ENCODE measurements at places on chromosomes 16 and 17.
A peak's percentile ranks its signal among the peaks of the same experiment; 100 is the strongest.

- DNase-seq: peak; percentile 43
These were observed 56.5 kb downstream of the SNTB2 start for GRCh38 chr16:69243479-69243878.

DNA sequence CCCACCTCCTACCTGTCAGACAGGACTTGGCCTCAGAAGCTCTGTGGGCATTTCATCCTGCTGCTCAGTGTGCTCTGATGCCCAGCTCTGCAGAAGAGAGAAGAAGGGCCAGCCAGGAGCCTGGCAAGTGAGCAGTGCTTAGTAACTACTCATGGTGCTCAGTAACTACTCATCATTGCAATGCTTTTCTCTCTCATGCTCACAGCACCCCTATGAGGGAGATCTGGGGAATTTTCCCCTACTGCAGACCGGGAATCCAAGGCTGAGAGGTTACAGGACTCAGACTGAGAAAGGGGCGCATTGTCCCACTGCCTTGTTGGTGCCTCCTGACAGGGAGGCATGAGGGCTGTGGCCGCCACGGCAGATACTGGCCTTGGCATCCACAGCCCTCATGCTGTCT, 261.1 kb downstream of the C16orf95 start:
- DNase-seq: no peak

- DNase-seq: no peak
These were observed 127.0 kb upstream of the RPL38 start for GRCh38 chr17:74076446-74076845.

DNA sequence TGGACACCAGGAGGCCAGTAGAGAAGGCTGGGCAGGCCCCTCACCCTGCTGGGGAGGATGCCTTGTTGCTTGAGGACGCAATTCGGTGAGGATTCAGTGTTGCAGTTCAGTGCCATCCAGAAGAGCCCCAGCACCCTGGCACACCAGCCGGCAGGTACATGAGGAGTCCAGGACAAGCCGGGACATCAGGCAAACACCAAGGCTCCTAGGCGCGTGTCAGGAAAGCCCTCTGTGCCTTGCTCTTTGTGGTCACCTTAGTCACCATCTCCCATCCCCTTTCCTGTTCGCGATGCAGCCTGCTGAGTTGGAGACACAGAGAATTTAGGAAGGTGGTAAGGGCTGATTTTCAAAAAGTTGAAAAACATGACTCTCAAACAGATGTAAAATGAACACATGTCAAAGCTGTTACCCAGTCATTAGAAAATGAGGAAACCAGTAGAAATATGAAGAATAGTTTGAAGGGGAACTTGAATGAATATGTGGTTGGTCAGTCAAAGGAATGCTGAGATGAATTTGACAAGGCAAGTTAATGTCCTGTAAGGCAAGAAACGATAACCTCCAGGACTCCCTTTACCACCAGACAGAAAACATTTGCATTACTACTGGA, 2.3 kb upstream of the NCBP3 start:
- DNase-seq: no peak

DNA sequence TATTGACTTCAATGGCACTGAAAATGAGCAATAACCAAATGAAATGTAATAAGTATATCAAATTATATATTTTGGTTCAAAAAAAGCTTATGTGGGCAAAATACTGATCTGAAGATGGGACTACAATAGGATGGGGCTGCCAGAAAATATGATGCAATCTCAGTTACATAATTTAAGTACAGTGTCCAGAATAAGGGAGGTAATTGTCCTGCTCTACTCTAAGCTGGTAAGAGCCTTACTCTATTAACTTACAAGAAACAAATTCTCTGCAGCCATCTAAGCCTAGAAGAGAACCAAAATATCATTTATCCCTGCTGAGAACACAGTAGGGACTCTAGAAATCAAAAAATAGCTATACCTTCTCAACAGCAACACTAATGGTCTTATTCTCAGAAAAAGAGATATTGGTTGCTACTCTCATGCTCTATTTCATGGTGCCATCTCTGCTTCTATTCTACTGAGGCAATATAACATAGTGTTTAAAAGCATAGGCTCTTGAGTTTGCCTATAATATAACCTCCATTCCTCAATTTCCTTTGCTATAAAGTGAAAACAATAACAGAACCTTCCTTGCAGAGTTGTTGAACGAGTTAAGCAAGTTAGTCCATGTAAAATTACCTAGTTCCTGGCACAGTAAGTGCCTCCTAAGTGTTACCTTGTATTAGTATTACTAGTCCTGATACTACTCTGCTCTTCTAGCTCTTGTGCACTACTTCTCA, 19.9 kb downstream of the NQO1 start:
- DNase-seq: no peak

GRCh38 chr16:4556112-4556511, at the start of gene C16orf96:
C16orf96 (plus strand) TSS chr16:4556340; CDS start chr16:4556490, 150 bp downstream.
- no peak for DNase-seq

Measured in A673 (cell line).